ENCODE measurements at places on chromosomes 12 and 14. TPM values are rescaled to one million over a fixed set of nuclear protein-coding genes. Genes with fewer than 3 reads are reported as not detected.

Gene TAS2R43
- total RNA-seq = 3.0 TPM

DNA sequence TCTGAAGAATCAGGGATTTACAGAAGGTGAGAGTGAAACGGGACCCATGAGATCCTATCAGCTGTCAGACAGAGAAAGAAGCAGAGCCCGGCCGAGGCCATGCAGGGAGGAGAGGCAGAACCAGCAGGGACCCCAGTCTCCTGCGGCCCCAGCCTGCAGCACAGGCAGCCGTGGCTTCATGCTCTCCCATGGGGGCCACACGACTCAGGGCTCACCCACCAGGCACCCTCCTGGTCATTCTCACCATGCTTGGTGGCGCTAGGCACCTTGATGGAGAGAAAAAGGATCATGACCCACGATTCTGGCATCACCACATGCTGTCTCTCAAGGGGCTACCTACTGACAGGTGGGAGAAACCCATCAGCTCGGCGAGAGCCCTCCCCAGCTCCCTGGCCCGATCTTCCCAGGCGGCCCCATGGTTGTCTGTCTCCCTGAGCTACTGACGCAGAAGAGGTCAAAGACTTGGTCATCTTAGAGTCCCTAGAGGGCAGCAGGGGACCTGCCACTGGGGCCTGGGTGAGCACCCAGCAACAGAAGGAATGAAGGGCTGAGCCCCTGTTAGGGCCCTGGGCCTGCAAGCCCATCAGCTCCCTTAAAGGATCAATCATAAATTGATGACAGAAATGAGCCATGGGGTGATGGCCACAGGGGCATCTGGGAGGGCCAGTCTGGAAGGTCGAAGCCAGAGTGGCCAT lies 58.0 kb downstream of the ITPK1 start:
- DNase-seq = no peak

DNA sequence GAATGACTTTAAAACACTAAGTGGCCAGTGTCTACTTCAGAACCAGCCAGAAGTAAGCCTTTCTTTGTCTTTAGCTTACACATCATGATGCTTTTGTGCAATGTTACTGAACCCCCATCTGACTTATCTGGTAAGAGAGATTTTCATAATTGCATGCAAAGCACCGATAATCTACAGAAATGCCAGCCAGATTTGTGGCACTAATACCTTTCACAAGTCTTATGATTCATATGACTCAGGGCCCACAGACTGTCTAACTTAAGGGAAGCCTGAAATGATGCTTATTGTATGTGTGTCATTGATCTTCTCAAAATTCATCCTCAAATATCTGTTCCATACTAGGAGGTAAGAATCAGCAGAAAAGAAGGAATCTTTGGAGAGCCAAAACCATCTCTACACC lies 18.0 kb downstream of the IGF1 start:
- no peak for DNase-seq

Gene PKP2
- not detected for total RNA-seq

- no peak for DNase-seq
These were observed 17.6 kb upstream of the FAIM2 start for GRCh38 chr12:49921299-49921698.

DNA sequence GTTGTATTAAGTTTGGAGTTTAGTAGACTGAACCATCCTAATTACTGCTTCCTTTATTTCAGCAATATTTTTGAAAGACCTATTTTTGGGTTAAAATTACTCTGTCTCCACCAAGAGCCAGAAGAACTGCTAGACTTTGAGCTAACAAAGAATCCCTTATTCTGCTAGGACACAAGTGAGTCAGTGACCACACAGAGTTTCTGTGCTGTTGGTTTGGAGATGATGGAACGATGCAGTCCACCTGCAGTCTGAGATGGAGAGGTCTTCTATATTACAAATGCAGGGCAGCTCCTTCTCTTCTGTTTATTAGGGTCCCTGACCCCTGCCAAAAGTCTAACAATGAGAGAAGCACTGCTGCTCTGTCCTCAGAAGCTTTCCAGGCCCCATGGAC lies 6.7 kb upstream of the STXBP6 start:
- no peak for DNase-seq

Gene PTGER2
- not detected for total RNA-seq

- DNase-seq = no peak
These were observed 39.7 kb upstream of the PSMA6 start for GRCh38 chr14:35252451-35252868.

- no peak for DNase-seq
These were observed 5.3 kb downstream of the KCNH3 start for GRCh38 chr12:49543914-49544815.

GRCh38 chr12:108583991-108584390 lies 13.9 kb downstream of the TMEM119 start:
- no peak for DNase-seq

- DNase-seq = no peak
These were observed 15.6 kb downstream of the BCL2L14 start for GRCh38 chr12:12086362-12086761.

DNA sequence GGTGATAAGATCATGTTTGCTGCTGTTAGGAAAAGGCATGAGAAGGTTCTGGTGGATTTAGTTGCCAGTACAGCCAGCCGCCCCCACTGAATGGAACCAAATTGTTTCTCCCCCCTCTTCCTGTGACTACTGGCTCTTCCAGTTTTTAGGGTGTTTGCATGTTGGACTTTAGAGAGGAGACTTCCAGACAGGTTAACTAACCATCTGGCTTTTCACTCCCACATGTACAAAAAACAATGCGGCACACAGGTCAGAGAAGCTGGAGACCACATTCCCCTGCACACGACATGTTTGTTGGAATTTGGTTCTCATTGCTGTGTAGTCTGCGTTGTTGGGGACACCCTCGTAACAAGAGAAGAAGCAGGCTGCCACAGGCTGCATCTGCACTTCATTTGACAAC lies 103.9 kb upstream of the TMEM132C start:
- DNase-seq = no peak

- no peak for DNase-seq
These were observed 229.8 kb downstream of the ALX1 start for GRCh38 chr12:85509857-85510256.

Gene TMCC3
- 9.4 TPM for total RNA-seq

DNA sequence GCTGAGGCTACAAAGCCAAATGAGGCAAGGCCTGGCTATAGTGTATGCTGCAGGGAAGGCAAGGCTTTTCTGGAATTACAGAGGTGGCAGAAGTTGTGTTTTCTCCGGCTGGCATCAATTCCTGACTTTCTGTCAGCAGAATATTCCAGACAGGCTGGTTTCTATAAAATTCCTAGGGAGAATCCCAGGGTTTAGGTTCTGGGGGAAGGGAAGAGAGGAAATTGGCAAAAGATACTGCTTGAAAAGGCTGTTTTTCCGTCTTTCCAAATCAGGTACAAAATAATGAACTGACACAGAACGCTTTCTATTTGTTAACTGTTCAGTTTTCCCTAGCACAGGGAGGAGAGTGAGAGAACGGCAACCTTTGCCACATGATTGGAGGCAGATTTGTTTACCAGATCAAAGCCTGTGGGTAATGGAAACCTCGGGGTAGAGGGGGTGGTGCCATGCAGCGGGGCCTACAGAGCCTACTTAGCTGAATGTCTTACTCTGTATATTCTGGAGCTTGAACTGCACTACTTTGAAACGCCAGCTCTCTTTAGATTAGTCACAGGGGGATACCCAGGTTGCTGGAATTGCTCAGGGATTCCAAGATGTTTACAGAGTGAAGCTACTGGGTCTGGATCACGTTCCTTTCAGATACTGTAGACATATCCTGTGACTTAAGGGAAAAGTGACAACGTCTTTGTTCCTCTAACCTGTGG lies 65.8 kb upstream of the DACT1 start:
- DNase-seq = no peak

Gene NINJ2
- total RNA-seq = 4.4 TPM

Gene OASL
- total RNA-seq = not detected

GRCh38 chr14:72478471-72478893 lies 415.4 kb downstream of the DPF3 start:
- DNase-seq = no peak

GRCh38 chr12:106841510-106842302 lies 67.2 kb downstream of the RIC8B start:
- DNase-seq = peak; percentile 62

Gene CPNE6
- total RNA-seq = not detected

Gene PYGL
- total RNA-seq = 3.3 TPM

DNA sequence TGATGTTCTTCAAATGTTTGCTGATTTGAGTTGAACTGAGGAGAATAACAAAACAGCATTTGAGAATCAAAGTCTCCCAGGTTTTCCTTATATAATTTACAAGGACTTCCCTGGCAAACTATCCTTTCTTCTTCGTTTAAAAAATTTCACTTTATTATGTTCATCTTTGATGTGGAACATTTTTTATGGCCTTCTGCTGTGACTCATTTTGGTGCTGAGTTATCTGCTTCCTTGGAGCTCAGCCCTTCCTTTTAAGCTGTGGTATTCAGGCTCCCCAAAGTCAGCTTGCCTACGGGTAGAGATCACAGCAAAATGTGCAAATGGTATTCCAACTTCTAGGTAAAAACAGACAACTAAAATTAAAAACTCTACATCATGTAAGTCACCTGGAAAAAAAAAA lies 1.4 kb upstream of the ANO4 start:
- DNase-seq = no peak

DNA sequence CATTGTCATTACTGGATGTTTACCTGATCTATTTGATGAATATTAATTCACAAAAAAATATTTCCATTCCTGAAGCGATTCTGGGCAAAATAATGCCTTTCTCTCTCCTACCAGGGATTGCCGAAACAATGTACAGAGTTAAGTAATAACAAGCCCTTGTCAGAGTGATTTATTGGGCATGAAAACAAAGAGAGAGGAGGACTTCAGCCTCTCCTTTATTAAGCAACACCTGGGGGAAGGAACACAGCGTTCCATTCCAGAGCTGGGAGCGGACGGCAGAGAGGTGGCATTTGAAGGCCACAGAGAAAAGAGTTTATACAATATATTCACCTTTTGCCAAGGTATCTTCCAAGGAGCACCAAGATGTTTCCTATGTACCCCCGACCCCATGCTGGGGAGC lies 165.8 kb downstream of the KSR2 start:
- DNase-seq = no peak

GRCh38 chr14:85221832-85222231 lies 308.1 kb upstream of the FLRT2 start:
- no peak for DNase-seq

GRCh38 chr14:68814539-68815297 lies 21.9 kb upstream of the ZFP36L1 start:
- DNase-seq = peak; percentile 90

GRCh38 chr12:28780096-28780495 lies 369.0 kb upstream of the FAR2 start:
- no peak for DNase-seq

Gene ANKS1B
- 5.4 TPM for total RNA-seq

- DNase-seq = no peak
These were observed 250.5 kb downstream of the ASCL1 start for GRCh38 chr12:103207936-103208335.

DNA sequence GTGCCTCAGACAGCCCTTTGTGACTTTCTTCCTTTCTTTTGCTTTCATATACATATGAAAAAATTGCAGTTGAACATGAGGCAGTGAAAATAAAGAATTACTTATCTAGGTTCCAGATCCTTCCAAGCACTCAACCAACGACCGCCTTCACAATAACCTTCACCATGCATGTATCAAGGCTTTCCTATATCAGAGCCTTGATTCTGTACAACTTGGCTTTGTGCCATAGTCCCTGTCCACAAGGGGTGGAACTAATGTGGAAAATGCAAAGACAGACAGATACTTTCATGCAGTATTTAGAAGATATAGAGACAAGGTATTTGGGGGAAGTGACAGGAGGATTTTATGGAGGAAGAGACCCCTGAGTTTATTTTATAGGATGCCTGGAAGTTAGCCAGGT lies 48.6 kb upstream of the PLEKHA5 start:
- no peak for DNase-seq

DNA sequence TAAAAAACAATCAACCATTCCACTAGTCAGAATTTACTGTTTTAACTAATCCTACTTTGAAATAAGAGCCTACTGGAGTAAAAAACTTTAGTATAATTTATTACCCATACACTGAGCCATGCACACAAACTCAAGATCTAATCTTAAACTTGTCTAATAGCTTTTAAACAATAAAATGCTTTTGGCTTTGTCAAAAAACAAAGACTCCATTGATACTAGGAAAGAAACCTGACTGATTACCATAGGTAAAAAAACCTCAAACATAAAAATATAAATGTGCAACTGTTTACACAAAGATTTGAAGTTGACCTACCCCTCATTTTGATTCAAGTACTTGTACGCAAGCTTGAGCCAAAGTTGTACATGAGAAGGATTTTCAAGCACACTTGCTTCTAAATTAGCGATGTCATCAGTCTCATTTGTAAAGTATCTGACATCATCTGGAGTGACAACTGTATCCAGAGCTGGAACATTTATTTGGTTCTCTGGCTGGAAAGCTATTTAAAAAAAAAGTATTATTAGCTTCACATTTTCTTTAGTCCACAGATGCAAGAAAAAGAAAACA lies 36.1 kb downstream of the ZFC3H1 start:
- no peak for DNase-seq

DNA sequence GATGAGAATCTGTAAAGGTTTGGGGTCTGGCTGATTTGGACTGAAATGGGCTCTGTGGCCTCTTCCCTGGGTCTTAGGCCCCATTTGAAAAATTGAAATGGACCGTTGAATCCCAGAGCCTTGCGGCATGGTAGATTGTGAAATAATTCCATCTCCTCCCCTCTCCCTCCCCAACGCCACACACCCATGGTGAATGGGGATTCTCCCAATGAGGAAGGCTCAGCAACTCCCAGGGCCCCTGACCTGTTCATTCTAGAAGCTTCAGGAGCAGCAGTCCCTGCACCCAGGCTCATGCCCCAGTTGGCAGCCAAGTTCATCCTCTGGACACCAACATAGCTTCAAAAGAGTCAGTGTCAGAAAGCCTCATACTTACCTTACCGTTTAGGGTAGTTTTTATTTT lies 217.4 kb downstream of the ZFP36L1 start:
- DNase-seq = no peak

Gene LRRC74A
- total RNA-seq = not detected

Gene EFS
- not detected for total RNA-seq

DNA sequence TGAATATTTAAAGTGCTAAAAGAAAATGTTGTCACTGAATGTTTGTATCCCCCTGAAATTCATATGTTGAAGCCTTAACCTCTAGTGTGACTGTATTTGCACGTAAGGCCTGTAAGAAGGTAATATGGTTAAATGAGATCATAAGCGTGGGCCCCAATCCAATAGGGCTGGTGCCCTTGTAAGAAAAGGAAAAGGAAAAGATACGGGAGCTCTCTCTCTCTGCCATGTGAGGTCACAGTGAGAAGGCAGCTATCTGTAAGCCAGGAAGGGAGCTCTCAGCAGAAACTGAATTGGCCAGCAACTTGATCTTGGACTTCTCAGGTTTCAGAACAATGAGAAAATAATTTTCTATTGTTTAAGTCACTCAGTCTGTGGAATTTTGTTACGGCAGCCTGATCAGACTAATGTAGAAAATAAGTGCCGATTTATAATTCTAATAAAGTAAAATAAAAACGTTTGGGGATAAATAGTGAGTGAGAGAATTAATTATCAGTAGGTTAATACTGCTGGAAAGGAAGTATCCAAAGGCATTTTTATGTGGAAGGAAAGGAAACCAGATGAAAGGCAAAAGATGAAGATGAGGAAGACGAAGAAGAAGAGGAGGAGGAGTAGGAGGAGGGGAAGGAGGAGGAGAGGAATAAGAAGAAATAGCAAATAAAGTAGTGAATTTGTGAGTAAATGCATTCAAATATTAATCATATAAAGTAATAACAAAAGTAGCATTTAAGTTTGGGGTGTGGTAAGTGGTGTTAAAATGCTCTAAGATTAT lies 188.5 kb upstream of the KRR1 start:
- no peak for DNase-seq

All from OCI-LY7 (cell line).